ENCODE measurements at places on chromosomes 12 and 14. TPM values are rescaled to one million over a fixed set of nuclear protein-coding genes. Genes with fewer than 3 reads are reported as not detected.

DNA sequence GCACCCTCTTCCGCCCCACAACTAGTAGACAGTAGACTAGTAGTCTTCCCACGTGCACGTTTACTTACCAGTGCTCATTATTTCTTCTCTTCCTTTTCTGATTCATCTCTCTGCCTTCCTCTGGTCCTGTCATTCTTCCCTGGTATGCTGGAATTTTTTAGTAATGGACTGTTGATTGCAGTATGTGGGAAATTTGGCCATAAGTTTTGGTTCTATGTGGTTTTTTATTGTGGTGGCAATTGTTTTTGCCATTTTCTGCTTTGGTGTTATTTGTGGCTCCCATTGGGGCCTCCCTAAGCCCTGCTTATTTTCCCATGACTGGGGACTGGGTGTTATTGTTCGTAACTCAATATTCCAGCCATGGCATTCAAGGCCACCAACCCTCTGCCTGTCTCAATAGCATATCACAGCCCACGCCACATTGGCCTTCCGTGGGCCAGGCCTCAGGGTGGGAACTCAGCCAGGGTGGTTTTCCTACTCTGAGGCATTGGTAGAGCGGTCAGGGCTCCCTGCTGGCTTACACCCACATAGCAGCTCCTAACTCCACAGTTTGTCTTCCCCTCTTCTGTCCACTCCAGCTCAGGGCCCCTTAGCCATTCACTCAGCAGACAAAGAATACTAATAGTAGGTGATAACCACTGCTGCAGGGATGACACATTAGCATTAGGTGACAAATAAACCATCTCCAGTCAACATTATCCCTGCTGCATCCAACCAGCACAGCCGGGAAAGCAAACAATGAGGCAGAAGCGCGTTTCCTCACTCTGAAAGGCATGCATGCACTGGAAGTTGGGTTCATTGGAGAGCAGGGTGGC, 321.5 kb downstream of the CACNA1C start:
- H3K4me1 ChIP-seq: peaks cover 67% of the 10 kb centered on the region
- DNase-seq: no peak
- H3K36me3 ChIP-seq: no peaks in the 10 kb centered on the region
- no peak overlapping the region for H3K4me3 ChIP-seq
- H3K27me3 ChIP-seq: no peaks in the 10 kb centered on the region
- H3K27ac ChIP-seq: no peak overlapping the region

GRCh38 chr12:34290381-34290995, 268.2 kb downstream of the ALG10 start:
- no peak overlapping the region for H3K4me3 ChIP-seq
- no peaks in the 10 kb centered on the region for H3K36me3 ChIP-seq
- no peaks in the 10 kb centered on the region for H3K4me1 ChIP-seq
- DNase-seq: no peak
- H3K27me3 ChIP-seq: no peaks in the 10 kb centered on the region

DNA sequence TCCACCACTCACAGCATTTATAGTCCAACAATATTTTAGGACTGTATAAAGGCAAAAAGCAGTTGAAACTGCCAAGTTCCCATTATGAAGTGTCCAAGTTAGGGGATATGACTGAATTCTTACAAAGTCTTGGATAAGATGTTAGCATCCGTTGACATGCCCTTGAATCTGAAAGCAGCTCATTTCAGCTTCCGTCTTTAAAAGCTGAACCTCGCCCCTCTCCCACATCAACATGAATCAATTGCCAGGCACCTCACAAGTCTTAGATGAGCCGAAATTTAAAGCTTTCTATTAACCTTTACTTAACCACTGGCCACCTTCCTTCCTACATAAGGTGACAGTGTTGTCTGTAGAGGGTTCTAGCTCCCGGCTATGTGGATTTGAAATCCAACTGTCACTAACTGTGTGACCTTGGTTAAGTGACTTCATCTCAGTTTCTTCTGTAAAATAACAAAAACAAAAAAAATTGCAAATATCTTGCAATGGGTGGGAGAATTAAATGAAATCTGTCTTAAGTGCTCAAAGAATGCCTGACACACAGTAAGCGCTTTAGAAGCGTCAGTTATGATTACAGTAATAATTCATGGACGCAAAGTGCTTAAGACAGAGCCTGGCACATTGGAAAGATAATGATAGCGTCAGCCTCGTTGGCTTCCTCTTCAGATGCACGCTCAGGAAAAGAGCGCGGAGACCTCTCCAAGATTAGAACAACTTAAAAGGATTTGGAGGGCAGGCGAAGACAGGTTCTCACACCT, 1.2 kb downstream of the PPP1CC start:
- peaks cover 74% of the 10 kb centered on the region for H3K4me1 ChIP-seq
- peak overlapping the region; percentile 91 for H3K27ac ChIP-seq
- no peaks in the 10 kb centered on the region for H3K36me3 ChIP-seq
- H3K27me3 ChIP-seq: no peaks in the 10 kb centered on the region
- H3K4me3 ChIP-seq: peak overlapping the region; percentile 64
- DNase-seq: peak; percentile 55

DNA sequence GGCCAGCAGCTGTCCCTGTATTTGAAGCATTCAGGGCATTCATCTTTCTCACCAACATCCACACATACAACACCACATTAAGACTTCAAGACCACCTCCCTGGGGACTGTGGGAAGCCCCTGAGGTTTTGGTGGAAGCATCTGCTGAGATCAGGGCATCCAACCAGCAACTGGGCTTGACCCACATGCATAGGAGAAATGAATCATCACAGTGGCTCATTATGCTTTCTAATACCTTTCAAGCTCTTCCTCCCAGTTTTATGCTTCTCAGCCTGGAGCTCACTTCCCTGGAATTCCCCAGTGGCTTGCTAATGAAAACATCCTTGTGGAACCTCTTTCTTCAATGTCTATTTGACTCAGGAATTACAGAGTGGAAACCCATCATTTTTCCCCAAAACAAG, 21.4 kb upstream of the CMKLR1 start:
- no peak overlapping the region for H3K27ac ChIP-seq
- no peaks in the 10 kb centered on the region for H3K4me1 ChIP-seq
- H3K4me3 ChIP-seq: no peak overlapping the region
- no peak for DNase-seq

DNA sequence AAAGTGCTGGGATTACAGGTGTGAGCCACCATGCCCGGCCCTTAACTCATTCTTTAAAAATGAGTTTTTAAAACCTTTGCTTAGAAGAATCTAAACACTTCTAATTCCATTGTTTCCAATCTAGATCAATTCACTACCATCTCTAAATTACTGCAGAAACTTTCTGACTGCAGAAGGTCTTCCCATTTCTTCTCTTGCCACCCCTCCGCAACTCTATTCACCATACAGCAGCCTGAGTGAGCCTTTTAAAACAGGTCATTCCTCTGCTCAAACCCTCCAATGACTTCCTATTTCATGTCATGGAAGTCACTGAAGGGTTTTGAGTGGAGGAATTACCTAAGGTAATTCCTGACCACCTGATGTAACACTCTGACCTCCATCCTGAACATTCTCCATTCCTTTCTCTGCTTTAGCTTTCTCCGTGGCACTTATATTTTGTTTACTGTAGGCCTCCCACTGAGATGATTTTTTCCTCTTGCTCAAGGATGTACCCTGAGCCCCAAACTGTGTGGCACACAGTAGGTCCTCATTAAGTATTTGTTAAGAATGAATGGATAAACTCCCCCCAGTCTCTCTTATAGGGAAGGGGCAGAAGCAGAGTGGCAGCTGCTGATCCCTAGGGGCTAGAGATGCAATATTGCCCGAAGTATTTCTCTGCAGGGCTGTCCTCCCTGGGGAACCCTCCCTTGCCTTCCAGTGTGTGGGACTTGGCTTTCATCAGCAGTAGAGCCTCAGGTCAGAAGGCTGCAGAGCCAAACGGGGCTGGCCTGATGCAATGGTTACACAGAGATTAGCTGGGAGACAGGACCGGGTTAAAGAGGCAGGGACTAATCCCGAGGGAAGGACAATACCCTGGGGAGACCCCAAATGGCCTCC, 1.2 kb downstream of the DDIT3 start:
- peaks cover 42% of the 10 kb centered on the region for H3K36me3 ChIP-seq
- H3K4me3 ChIP-seq: peak overlapping the region; percentile 98
- H3K4me1 ChIP-seq: peaks cover 56% of the 10 kb centered on the region
- no peaks in the 10 kb centered on the region for H3K27me3 ChIP-seq

DNA sequence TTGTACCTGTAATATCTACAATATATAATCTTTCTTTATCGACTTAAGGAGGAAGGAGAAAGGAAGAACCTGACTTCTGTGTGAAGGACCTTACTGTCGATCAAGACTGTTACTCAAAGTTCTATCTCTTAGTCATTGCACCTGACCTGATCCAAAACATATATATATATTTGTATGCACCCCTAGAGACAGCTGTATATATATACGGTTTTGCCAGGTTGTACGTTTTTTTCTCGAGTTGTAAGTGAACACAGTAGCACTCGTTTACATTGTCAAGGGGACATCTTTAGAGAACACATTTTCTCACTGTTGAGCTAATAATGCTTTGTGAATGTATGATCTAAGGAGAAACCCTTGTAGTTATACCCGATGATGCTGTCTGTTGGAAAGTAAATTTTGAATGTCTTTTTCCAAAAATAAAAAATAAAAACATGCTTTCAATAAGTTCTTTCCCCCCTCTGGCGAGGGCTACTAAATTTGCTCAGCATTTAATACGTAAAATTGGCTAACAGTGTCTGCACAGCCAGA, 536 bp upstream of the SLC35E3 start:
- peak overlapping the region; percentile 79 for H3K27ac ChIP-seq
- H3K4me3 ChIP-seq: peak overlapping the region; percentile 73
- no peaks in the 10 kb centered on the region for H3K27me3 ChIP-seq
- DNase-seq: no peak
- H3K4me1 ChIP-seq: peaks cover 12% of the 10 kb centered on the region
- H3K36me3 ChIP-seq: no peaks in the 10 kb centered on the region

GRCh38 chr14:92877757-92878431, 45.1 kb upstream of the CHGA start:
- no peak overlapping the region for H3K4me3 ChIP-seq
- H3K36me3 ChIP-seq: no peaks in the 10 kb centered on the region
- DNase-seq: no peak
- H3K27ac ChIP-seq: no peak overlapping the region
- no peaks in the 10 kb centered on the region for H3K4me1 ChIP-seq
- no peaks in the 10 kb centered on the region for H3K27me3 ChIP-seq

CFAP54 gene
- total RNA-seq: not detected

ZNF140 gene
- 6.1 TPM for total RNA-seq

KLHL33 gene
- 0.35 TPM for total RNA-seq

Measured in right atrium auricular region (tissue), 2 donors.